Fibroblast of the aortic adventitia (primary cell): ENCODE measurements at places on chromosomes 7 and 10. TPM values are rescaled to one million over a fixed set of nuclear protein-coding genes. Genes with fewer than 3 reads are reported as not detected.

DNA sequence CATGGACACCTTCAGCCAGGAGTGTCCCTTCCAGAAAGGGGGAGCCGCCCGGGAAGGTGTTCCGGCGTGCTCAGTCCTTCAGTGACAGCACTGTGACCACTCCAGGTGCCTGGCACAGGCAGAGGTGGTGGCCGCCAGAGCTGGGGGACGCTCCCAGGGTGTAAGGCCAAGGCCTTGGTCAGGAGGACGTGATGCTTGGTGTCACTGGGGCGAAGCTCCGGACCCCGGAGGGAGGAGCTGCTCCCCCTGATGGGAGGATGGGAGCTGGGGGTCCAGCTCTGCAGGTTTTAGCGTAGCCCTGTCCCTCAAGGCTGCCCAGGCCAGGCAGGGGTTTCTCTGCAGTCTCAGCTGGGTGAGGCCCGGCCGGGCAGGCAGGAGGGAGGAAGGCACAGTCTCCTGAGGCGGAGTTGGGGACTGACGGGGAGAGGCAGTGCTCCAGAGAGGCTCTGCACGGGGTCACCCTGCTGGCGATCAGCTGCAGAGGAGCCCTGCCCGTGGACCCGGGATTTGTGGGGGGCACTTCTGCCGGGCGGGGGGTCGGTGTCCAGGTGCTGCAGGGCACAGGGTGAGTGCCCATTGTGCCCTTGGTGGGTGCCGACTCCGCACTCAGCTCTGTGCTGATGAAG, 56.5 kb upstream of the DNAJB6 start:
- no peak for DNase-seq

Gene PDK4
- 0.72 and 4.5 TPM in 2 replicates for total RNA-seq

GRCh38 chr7:50456371-50457123, 6.4 kb upstream of the FIGNL1 start:
- no peak for DNase-seq

GRCh38 chr7:2082139-2082998, 150.4 kb downstream of the MAD1L1 start:
- peak; percentile 76 for DNase-seq

Gene CREB5
- 0.25 and 5.2 TPM in 2 replicates for total RNA-seq

DNA sequence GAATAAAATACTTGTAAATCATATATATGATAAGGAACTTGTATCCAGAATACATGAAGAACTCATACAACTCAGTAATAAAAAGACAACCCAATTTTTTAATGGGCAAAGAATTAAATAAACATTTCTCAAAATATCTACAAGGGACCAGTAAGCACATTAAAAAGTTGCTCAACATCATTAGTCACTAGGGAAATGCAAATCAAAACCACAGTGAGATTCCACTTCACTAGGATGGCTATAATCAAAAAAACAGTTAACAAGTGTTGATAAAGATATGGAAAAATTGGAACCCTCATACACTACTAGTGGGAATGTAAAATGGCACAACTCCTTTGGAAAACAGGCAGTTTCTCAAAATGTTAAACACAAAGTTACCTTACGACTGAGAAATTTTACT, 40.3 kb upstream of the YAE1 start:
- DNase-seq: no peak

Gene PDE1C
- total RNA-seq: 7.4 and 187 TPM in 2 replicates

DNA sequence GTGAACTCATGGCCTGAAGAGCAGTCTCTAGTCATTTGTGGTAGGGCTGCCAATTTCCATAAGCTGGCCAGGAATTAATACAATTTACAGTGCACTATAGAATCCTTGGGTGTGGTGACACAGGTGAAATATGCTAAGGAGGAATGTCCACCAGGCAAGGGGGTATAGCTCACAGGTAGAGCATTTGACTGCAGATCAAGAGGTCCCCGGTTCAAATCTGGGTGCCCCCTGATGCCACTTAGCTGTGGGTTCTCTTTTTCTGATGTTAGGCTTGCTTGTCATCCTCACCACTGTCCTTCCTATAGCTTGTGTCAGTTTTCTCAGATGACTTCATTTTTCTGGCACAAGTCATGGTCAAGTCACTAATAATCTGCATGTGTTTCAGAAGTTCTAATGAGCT, 108.7 kb downstream of the ZNF467 start:
- no peak for DNase-seq

DNA sequence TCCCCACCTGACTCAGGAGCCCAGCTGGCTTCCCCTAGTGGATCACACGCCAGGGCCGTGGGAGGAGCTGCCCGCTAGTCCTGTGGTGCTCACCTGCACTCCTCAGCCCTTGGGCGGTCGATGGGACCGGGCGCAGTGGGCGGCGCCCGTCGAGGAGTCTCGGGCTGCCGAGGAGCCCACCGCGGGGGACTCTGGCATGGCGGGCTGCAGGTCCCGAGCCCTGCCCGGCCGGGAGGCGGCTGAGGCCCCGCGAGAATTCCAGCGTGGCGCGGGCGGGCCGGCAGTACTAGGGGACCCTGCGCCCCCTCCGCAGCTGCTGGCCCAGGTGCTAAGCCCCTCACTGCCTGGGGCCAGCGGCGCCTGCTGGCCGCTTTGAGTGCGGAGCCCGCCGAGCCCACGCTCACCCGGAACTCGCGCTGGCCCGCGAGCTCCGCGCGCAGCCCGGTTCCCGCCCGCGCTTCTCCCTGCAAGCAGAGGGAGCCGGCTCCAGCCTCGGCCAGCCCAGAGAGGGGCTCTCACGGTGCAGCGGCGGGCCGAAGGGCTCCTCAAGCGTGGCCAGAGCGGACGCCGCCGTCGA, 367.9 kb downstream of the TYW1 start:
- no peak for DNase-seq

- DNase-seq: no peak
Measured at GRCh38 chr10:3872712-3873329, 87.8 kb upstream of the KLF6 start.

Gene CSTF2T
- total RNA-seq: 19.1 and 29.1 TPM in 2 replicates

GRCh38 chr7:98990356-98990755, 112.0 kb downstream of the TRRAP start:
- DNase-seq: no peak

DNA sequence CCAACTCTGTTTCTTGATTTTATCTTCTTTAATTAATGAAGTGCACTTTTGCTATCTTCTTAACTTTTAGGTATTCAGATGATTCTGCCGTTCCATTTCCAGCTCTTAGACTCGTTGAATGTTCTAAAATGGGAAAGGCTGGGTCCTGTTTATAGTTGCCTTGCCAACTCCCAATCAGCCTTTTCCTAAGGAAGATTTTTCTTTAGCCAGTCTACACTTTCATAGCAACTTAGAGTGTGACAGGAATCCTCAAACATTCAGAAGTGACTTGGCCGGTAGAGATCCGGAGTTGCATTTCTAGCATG, 23.0 kb upstream of the TRIL start:
- no peak for DNase-seq

GRCh38 chr10:132118366-132118765, 52.6 kb downstream of the JAKMIP3 start:
- DNase-seq: no peak

DNA sequence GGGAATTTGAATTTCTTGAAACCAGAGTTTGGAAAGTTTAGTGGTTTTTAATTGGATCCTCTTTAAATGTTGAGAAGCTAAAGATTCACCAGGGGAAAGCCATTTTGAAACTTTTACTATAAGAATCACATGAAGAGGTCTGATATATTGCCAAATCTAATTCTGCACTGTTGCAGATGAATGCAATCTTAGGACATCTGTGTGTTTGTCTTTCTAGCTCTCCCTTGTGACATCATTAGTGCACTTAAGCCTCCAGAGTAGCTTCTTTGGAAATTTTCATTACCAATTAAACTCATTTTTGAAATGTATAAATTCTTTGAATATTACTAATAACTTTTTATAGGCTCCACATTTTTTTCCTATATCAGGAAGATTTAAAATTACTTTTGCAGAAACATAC, 160.2 kb downstream of the BICC1 start:
- peak; percentile 53 for DNase-seq

DNA sequence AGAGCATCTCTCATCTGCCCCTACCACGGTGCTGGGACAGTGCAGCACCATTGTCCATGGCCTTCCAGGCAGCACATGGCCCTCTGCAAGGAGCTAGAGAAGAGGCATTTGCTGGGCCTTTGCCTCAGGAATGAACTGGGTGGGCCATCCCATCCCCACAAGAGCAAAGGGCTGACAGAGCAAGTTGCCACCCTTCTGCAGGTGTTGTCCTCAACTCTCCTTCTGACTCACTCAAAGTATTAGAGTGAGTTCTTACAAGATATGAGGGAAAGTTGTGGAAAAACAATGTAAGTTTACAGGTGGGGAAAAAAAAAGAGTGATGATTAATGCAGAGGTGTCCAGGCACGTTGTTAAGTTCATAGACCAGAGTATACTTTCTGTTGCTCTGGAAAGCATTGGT, 261.2 kb downstream of the SKIDA1 start:
- DNase-seq: no peak
